Activated naive CD4-positive, alpha-beta T cell treated with anti-CD3 and anti-CD28 coated beads, Interleukin-2, amount 10 ng/mL, durations not matched to agents 5 hours and 36 hours (primary cell): ENCODE measurements at places on chromosomes 7 and 10. TPM values are rescaled to one million over a fixed set of nuclear protein-coding genes. Genes with fewer than 3 reads are reported as not detected.

Gene CYP2W1
- total RNA-seq = not detected

Gene SEMA3A
- total RNA-seq = 1.8 TPM

Gene IFIT2
- 4.3 TPM for total RNA-seq

Gene GLUD1
- 96.8 TPM for total RNA-seq

Gene SLC18A3
- total RNA-seq = not detected

Gene CXCL12
- total RNA-seq = not detected

Gene SLC29A4
- 0.48 TPM for total RNA-seq

Gene RAB19
- total RNA-seq = 5.0 TPM

Gene STEAP4
- total RNA-seq = not detected

Gene NUTM2E
- total RNA-seq = 0.20 TPM

Gene GPRIN2
- total RNA-seq = not detected

Gene BMS1
- total RNA-seq = 15.8 TPM
